ENCODE measurements at places on chromosomes 2 and 18.
A peak's percentile ranks its signal among the peaks of the same experiment; 100 is the strongest.

GRCh38 chr2:28160986-28161425 is 231.7 kb upstream of the FOSL2 start:
- no peak for DNase-seq

DNA sequence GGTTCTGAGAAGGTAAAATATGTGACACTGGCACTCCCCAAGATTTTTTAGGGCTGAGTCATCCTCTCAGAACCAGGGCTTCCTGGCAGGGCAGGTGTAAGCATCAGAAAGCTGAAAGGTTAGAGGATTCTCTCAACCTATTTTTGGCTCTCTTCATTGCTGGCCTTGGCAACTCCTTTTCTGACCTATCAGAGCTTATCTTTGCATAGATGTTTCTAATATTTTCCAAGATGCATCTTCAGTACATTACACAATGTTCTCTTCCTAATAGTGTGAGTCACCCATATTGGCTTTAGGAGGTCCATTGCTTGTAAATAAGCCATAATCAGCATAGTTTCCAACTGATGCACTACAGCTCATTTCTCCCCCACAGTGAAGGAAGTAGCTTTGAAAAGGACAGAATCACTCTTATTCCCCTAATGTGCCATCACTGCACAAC is 2008.4 kb upstream of the PIK3C3 start:
- no peak for DNase-seq

DNA sequence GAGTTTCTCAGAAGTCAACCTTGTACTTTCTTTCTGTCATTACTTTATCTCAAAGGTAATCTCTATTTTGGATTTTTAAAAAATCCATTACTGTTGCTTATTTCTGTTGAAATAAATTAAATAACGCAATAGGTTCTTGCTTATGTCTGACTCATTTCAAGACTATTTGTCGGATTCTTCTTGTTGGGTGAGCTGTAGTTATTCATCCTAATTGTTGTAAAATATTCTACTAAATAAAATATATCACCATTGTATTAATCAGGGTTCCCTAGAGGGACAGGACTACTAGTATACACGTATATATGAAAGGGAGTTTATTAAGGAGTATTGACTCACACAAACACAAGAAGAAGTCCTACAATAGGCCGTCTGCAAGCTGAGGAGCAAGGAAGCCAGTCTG is 403.9 kb upstream of the CYRIA start:
- no peak for DNase-seq

- no peak for DNase-seq
These were observed 60.1 kb downstream of the SPIRE1 start for GRCh38 chr18:12597760-12598159.

DNA sequence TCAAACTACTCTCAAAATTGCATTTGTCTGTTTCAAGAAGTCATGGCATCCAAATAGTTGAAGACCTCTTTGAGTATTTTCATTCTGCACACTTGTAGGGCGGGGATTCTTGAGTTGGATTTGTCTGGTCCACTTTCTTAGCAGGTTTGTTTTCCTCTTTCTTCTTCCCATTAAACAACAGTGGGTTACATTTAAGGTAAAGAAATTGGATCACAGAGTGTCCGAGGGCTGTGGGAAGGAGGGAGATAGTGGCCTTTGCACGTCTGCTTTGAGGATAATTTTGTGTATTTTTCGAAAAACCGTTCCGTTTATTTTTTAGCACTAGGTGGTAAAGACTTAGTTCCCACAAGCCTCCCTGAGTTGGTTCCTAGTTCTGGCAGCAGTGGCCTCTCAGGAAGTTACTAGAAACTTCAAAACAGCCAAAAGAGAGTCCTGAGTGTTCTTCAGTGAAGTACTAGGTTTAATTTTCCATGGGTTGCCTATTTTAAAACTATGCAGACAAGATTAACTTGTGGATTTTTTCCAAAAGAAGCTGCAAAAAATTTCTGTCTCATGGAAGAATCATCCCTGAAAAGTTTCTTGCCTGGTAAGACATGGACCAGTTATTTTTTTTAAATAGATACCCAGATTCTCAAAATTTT is 107.9 kb downstream of the CDC42EP3 start:
- no peak for DNase-seq

DNA sequence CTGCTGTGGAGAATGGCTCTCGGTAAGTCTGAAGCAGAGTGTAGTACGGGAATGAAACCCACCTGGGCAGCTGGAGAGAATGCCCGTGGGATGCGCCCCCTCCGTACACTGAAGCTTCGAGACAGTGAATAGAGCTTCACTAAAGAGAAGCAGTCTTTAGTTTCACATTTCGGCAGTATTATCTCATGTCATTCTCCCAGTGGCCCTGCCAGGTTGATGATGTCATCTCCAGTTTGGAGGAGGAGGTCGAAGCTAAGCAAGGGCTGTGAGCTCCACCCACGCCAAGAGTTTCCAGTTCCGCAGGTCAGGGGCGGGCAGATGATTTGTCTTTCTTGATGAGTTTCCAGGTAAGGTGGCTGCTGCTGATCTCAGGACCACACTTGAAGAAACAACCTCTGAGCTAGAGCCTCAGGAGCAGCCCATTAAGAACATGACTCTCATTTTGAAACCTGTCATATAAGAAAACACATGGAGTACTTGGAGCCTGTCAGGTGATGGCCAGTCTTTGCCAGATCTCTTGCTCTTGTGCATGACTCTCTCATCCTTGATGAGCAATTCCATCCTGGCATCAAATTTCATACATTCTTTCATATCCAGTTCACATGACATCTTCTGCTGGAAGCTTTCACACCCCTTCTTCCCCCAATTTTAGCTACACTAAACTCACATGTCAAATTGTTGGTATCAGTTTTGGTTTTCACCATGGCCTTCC is 475.0 kb downstream of the RNF144A start:
- no peak for DNase-seq

DNA sequence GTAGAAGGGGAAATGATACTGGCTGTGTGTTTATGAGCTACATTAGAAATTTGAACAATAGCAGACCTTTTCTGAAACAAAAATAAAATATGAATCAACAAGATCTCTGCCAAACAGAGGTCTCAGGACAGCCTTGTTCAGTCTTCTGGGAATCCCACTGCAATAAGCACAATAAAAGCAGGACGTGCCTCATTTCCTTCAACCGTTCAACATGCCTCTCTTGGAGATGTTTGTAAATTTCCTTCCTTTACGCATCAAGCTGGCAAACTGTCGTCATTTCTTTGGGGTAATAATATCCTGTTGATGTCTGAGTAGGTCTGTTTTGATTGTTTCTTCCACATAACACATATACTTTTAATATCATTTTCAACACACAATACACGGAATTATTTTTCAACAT is 77.2 kb downstream of the TCF4 start:
- no peak for DNase-seq

- DNase-seq, result no peak
These were observed 19.7 kb downstream of the EIF5B start for GRCh38 chr2:99356853-99357252.

- peak; percentile 18 for DNase-seq
These were observed 27.2 kb upstream of the B4GALT6 start for GRCh38 chr18:31711365-31712172.

- peak; percentile 89 for DNase-seq
These were observed 42.1 kb downstream of the BMP10 start for GRCh38 chr2:68828887-68829708.

DNA sequence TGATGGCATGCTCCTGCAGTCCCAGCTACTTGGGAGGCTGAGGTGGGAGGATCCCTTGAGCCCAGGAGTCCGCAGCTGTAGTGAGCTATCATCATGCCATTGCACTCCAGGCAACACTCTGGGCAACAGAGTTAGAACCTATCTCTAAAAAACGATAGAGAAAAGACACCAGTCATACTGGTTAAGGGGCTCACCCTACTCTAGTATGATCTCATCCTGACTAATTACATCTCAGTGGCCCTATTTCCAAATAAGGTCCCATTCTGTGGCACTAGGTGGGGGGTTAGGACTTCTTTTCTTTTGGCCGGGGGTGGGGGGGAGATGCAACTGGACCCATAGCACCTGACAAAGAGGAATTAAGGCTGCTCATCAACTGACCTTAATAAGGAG is 163.2 kb upstream of the NCK2 start:
- no peak for DNase-seq

- no peak for DNase-seq
These were observed 751 bp upstream of the NMI start for GRCh38 chr2:151289972-151290866.

GRCh38 chr2:160253440-160254188 is 53.5 kb upstream of the ITGB6 start:
- DNase-seq, result no peak

DNA sequence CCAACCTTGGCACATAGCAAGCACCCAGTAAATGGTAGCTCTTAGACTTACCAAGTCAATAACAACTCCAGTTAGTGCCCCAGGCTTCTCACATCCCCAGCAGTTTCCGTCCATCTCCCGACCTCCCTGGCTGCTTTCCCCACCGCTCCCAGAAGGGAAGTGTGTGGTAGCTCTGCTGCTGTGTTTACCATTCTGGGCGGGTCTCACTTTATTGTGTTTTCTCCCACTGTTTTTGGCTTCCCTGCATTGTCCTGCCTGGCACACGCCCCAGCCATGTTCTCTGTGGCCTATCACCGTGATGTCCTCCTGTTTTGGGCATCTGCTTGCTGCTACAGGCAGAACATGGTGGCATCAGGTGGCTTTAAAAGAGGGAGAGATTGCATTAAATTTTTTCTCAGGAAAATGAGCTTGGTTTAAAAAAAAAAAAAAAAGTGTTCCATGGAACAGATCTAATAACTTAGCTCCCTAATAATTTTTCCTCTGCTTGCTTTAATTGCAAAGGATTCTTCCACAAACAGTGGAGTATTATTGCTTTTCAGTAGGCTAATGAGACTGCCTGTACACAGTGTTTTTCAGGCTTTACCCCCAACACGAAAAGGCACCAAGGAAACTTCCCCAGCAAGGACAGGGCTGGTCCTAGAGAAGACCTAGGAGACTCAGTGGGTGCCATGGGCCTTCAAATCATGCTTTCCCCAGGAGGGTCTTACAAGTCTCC is 8.0 kb upstream of the COX7A2L start:
- DNase-seq, result no peak

DNA sequence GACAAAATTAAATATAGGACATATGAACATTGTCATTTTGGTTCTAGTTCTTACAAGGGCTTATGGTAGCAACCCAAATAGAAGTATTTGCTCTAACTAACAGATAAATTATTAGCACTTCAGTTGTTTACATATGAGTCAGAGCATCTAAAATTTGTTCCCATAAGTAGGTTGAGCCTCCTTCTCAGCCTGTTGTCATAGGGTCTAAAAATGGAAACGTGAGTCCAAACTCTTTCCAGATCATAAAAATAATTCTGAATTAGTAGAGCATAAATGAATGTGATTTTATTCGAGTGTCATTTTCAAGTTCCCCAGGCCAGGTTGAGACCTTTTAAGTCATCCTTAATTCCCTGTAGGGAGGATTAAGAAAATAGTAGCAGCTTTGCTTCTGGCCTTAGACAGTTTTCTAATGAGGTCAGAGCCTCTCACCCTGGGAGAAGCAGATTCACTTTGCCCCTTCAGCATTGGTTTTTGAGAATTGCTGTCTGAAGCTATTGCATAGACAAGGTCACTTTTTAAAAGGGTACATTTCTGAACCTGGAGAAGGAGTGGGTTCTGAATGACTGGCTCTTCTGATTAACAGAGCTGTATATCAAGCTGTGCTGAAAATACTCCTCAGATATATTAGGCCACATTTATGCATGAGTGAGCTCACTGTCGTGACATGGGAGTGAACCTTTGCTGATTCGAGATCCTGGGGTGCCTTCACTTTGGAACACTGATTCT is 164.3 kb downstream of the NEDD4L start:
- DNase-seq, result no peak

DNA sequence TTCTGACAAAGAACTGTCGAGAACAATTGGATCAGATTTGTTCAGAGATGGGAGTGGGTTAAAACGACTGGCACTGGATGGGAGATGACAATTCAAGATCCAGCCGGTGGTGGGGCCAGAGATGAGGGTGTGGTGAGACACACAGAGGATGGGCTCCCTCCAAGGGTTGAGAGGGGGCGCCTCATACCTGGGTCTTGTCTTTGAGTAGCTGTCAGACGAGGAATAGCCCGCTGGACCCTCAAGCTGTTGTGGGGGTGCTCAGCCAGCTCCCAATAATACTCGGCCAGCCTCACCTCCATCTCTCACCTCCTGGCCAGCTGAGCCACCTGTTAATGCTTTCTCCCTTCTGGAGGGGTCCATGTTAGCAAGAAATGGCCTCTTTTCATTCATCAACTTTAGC is 14.0 kb downstream of the INPP5D start:
- no peak for DNase-seq

GRCh38 chr18:55247032-55247431 is 287.8 kb upstream of the CCDC68 start:
- no peak for DNase-seq

DNA sequence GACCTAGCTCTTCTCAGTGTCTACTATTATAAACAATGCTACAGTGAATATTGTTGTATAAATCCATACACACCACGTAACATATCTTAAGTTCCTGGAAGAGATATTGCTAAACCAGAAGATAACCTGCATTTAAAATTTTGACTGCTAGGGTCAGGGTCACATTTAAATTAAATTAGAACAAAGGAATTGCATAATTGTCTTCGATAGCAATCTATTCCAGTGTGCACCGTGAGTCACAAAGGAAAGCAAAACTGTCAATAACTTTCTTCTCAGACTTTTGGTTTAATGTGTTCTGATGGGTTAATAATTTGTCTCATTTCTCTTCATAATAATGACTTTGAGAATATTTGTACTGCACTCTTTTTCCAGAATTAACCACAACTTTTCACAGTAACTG is 4.2 kb downstream of the GEN1 start:
- DNase-seq, result no peak

DNA sequence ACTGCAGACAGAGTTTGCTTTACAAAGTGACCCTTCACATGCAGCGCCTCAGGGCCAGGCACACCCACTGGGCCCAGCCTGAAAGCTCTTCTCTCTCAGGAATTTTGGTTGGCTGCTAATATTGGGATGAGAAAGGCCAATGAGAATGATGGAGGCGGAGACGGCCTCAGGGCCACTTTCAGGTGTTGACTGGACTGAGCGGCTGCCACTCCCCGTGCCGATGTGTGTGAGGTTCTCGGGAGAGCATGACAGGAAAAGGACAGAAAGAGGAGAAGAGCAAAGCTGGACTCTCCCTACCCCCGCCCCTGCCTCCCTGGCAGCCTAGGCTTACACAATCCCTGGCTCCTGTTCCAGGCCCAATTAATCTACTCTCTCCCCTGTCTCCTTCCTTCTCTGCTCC is 155.7 kb downstream of the CELF4 start:
- no peak for DNase-seq

GRCh38 chr2:188327518-188328213 is 36.0 kb downstream of the GULP1 start:
- DNase-seq, result no peak

- DNase-seq, result no peak
These were observed 122.6 kb downstream of the CABLES1 start for GRCh38 chr18:23257686-23258565.

DNA sequence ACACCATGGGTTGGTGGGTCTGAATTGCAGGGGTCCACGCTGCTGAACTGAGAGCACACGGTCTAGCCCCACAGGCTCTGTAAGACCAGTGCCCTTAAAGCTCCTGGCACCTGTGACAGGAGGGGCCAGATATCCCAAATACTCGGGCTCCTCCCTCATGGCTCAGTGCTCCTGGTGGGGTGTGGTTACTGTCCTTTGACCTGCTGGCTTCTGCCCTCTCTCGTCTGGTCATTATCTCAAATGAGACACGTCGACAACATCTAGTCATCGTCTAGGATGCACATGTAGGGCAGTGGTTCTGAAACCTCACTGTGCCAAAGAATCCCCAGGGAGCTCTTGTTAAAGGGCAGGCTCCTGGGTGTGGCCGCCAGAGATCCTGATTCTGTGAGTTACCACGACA is 258.4 kb downstream of the LOXHD1 start:
- DNase-seq, result no peak

- DNase-seq, result no peak
These were observed 256.1 kb downstream of the PAX3 start for GRCh38 chr2:222042666-222043065.

- no peak for DNase-seq
These were observed 398.0 kb downstream of the CPS1 start for GRCh38 chr2:210954386-210954907.

Data from hematopoietic multipotent progenitor cell treated with erythropoietin and hydrocortisone succinate and interleukin-3 and kit ligand, for 15 days (in vitro differentiated cells).